ENCODE measurements at places on chromosomes 2 and 18.

- peak; percentile 37 for DNase-seq
Observed at GRCh38 chr2:177187631-177188312, 24.8 kb upstream of the HNRNPA3 start.

GRCh38 chr18:48140731-48141130 is 210.3 kb upstream of the SMAD2 start:
- no peak for DNase-seq

DNA sequence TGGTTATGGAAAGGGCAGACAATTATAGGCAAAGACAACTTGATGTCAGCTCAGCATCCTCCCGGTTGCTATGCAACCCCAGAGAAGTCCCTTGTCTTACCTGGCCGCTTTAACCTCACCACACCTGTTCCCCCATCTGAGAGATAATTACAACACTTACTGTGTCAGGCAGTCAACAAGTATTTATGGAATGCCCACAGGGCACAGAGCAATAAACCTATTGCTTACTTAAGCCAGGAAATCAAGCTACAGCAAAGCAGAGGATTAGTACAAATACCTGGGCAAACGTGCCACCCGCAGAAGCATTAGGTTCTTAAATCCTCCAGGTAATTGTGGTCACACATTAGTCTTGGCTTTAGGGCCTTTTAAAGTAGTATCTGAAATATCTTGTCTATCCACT is 320.4 kb upstream of the REV1 start:
- DNase-seq = no peak

DNA sequence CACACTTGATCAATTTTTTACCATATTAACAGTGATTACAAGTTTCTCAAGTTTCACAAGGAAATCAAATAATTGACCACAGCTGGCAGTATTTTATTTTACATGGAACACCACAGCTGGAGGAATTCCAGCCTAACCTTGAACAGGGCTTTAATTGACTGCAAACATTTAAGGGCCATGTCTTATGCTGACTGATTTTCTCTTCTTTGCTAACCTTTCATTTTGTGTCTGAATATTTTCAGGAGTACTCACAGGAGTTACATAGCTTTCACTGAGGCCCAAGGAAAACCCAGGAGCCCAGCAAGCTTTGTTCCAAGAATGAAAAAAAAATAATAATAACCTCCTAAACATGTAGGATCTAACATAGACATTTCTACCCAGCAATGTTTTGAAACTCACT is 49.6 kb downstream of the FRZB start:
- no peak for DNase-seq

DNA sequence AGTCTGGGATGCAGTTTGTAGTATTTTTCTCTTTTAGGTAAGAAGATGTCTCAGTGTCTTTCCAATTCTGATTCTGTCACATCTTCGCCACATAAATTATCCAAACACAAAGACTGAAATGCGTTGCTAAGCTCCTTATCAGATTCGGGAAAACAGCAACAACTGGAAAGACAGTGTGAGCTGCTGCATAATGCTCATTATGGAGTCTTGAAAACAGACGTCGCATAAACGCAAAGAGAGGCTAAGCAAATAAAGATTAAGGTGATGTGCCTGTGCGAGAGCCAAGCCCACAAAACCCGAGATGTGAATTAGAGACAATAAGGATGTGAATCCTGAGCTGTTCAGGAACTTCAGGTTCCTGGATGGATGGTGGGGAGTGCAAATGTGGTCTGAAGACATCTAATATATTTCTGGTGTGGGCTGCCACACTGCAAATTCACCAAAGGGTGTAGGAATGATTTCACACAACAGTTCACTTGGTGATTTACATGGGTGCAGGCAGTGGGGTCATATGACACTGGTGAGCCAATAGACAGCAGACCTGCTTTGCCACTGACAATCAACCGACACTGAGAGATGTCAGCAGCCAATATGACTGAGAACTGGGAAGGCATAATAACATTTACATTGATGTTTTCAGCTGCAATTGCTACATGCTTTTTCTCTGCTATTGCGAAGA is 195.8 kb downstream of the MTX2 start:
- no peak for DNase-seq

DNA sequence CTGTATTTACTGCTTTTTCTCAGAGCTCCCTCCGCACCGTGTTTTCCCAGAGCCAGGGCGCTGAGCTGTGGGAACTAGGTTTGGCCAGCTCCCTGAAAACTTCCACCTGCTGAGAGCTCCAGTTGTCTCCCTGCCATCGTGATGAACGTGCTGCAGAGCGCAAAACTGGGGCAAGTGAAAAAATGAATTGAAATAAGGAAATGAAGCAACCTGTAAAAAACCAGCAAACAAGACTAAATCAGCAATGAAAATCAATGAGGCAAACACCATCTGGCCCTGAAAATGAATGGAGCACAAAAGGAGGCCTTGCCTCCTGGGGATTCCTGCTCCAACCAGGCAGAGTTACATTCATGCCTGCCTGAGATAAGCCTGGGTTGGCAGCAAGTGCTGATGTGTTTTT is 129.9 kb downstream of the MARCHF4 start:
- no peak for DNase-seq

GRCh38 chr2:38454081-38454480 is 77.0 kb upstream of the ATL2 start:
- no peak for DNase-seq

DNA sequence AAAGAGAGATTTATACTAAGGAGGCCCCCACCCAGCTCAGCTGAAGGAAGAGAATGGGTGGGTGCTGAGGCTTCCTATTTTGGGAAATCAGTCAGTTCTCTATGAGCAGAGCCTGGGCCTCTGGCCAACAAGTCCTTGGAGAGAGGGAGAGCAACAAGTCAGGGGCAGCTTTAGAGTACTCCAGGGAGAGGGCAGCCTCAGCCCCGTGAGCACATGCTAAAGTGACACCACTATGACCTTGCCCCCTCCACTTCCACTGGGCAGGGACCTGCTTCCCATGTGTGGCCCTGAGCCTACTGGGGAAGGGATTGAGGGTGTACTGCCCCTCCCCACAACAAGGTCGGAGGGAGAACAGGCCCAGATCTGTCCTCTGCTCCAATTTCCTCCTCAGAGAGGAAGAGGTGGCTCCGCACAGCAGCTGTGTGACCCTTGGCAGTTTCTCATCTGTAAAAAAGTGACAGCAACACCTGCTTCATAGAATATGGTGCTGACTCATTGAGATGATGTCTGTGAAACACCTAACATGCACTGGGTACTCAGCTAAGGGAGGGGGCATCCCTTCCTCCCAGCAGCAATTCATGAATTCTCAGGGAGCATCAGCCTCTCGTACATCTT is 72.9 kb downstream of the CLHC1 start:
- no peak for DNase-seq

DNA sequence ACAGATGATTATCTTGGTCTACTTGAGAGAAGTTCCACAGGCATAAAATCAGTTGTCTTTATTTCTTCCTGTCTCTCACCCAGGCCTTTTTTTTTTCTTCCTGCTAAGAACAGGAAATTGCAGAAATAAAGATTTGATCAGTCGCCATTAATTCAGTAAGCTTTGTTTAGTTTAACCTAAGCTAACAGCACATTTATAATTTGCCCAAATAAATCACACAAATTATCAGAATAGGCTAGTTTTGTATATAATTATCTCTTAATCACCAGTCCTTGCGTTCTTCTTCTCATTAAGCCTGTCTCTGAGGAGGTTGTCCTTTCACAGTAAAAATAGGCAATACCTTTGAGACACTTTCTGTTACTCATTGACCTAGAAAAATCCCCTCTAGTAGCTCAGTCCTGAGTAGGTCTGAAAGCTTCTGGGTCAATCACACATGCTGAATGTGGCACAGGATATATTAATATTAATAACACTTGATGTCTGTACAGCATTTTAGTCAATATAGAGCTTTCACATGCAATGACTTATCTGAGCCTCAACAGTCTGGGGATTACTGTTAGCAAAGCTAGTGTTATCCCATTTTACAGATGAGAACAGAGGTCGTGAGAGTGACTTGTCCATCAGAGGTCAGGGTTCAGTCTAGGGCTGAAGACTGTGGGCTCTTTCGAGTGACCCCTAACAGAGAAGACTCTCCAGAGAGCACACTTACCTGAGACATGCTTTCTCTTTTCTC is 11.2 kb upstream of the STK17B start:
- no peak for DNase-seq

DNA sequence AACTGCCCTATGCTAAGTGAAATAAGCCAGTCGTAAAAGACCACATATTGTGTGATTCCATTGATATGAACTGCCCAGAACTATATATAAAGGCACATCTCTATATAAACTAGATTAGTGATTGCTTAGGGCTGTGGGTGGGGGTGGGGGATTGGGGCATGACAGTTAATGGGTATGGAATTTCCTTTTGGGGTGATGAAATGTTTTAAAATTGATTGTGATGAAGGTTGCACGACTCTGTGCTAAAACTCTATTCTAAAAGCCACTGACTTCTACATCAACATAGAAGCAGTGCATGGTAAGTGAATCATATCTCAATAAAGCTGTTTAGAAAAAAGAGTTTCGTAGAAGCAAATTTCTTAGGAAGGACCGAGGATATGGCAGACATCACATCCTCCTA is 53.0 kb downstream of the CDCA7 start:
- no peak for DNase-seq

DNA sequence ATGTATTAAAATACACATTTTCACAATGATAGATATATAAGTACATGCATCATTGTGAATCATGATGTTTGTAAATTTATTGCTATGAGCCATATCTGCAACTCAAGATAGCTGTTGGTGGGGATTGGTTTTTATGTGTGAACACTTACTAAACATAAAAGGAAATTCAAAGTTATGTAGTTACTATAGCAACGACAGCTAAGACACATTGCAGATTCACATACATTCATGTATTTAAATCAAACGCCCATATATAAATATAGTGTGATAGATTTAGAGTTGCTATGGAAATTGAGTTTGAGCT is 65.6 kb downstream of the MAPRE2 start:
- DNase-seq = peak; percentile 20

GRCh38 chr2:170362313-170362870 is 184.4 kb downstream of the MYO3B start:
- DNase-seq = no peak
